ENCODE measurements at places on chromosomes 12 and 14.

- no peak for DNase-seq
Measured at GRCh38 chr12:11638315-11638916, 11.1 kb upstream of the ETV6 start.

- no peak for DNase-seq
Measured at GRCh38 chr14:33781236-33781635, 169.6 kb downstream of the EGLN3 start.

GRCh38 chr12:7292300-7292699 lies 11.6 kb upstream of the ACSM4 start:
- DNase-seq = no peak

DNA sequence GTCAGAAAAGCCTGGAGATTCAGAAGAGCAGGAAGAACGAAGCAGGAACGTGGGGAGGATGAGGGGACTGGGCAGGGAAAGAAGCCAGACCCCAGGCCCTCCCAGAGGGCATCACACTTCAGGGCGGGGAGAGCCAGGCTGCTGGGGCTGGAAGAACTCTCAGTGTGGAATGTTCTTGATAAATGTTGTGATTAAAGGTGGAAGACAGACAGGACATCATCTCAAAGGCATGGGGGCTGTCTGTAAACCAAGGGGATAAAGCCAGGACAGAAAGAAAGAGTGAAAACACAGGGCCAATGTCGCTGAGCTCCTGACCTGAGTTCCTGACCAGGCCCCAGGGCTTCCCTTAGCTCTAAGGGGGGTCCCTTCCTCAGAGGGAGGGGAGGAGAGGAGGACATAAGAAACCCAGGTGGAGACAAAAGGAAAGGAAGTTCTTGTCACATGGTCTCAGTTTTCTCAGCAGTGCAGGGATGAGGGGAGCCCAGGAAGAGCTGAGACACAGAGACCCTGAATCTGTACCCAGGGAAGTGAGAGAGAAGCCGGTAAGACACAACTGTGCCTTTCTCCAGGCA lies 56.3 kb downstream of the SETD3 start:
- no peak for DNase-seq

- no peak for DNase-seq
Measured at GRCh38 chr12:78963439-78964227, 99.1 kb downstream of the SYT1 start.

DNA sequence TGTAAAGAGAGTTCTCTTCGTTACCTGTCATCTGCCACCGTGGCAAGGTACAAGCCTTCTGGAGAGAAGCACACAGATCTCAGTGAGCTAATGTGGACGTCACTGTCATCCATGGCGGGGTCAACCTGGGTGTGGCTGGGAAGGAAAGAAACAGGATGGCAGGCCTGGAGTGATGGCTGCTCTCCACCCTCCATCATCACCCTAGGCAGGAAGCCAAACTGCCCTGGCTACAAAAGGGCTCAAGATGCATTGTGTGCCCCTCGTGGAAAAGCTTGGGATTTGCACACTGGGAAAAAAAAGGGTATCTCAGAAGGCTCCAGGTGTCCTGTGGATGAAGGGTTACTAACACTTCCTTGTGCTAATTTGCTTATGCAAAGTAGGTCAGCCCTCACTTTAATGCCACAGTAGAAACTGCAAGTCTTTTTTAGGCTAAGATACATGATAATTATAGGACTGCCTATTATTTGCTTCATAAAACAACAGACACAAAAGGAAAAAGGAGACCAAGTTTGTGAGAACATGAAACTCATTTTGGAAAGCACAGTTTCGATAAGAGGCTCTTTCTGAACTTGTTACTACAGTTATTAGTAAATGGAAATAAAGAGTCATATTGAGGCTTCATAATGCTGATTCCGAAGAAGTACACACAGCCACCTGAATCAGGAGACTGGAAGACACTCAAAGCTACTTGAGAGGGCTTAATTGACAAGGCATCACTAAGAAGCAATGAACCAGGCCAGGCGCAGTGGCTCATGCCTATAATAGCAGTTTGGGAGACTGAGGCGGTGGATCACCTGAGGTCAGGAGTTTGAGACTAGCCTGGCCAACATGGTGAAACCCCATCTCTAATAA lies 18.9 kb downstream of the RFC5 start:
- no peak for DNase-seq

GRCh38 chr12:11753826-11754225 lies 104.4 kb downstream of the ETV6 start:
- no peak for DNase-seq

DNA sequence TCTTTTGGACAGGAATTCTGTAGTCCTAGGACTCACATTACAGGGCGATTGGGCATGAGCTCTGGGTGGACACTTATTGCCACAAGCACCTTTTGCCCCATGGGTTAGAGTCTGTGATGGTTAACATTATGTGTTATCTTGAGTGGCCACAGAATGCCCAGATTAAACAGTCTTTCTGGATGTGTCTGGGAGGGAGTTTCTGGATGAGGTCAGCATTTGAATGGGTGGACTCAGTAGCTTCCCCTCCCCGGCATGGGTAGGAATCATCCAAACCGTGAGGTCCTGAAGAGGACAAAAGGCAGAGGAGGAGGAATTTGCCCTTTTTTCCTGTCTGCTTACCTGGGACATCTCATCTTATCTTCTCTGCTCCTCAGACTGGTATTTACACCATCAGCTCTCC lies 85.6 kb downstream of the BMP4 start:
- no peak for DNase-seq

DNA sequence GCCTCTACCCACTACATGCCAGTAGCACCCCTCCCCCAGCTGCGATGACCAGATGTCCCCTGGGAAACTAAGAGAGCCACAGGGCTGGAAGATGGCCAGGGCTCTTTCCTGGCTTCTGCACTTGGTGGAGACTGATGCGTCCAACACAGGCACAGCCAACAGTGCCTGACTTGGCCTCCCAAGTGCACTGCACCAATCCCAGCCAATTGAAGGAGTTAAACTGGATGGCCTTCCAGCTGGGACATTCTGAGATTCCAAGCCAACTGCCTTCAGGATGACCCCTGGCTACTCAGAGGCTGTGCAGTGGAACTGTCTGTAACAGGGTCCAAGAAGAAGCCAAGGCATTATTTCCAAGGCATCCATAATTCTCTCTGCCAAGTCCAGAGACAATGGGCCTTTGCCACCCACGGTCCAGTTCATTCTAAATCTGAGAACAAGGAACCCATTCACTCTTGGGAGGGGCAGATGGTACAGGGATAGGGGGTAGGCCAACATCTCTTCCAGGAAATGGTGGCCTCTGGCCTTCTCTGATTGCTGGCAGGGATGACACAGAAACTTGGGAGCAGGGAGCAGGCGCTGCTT lies 35.2 kb downstream of the PRIMA1 start:
- no peak for DNase-seq

GRCh38 chr14:91946622-91947474 lies 646 bp downstream of the FBLN5 start:
- DNase-seq = no peak

DNA sequence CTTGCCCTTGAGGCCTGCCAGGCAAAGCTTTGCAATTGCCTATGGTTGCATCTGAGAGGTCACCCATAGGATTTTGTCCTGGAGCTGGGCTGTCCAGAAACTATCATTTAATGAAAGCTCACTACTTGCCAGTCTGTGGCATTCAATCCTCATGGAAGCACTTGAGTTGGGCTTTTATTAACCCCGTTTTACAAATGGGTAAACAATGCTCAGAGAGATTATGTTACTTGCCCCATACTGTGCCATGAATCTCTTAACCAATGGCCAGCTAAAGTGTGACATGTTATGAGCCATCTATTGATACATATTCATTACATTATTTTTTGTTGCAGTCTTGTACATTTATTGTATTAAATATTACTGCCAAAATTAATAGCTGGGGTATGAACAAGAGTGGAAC lies 35.9 kb downstream of the PDZRN4 start:
- no peak for DNase-seq

DNA sequence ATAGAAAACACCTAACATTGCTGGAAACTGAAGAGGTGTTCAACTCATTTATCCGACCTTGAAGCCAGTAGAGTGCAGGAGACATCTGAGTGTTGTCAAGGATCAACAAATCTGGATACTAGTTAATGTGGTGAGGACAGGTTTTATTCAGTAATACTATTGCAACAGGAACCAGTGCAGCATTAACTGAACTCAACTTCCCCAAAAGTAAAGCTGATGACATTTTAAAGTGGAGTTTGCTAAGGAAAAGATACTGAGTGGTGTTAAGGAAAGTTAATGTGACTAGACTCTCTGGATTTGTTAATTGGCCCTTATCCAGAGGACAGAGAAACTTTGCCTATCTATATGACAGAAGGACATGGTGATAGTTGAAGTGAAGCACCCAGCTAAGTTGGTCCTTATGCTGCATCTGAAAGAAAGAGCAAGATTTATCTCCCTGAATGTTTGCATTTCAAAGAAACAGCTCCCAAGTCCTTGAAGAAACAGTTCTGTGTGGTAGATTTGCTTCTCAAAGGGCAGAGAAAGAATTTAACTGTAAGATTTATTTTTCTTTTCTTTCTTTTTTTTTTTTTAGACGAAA lies 1.2 kb upstream of the CLEC7A start:
- DNase-seq = peak; percentile 95

DNA sequence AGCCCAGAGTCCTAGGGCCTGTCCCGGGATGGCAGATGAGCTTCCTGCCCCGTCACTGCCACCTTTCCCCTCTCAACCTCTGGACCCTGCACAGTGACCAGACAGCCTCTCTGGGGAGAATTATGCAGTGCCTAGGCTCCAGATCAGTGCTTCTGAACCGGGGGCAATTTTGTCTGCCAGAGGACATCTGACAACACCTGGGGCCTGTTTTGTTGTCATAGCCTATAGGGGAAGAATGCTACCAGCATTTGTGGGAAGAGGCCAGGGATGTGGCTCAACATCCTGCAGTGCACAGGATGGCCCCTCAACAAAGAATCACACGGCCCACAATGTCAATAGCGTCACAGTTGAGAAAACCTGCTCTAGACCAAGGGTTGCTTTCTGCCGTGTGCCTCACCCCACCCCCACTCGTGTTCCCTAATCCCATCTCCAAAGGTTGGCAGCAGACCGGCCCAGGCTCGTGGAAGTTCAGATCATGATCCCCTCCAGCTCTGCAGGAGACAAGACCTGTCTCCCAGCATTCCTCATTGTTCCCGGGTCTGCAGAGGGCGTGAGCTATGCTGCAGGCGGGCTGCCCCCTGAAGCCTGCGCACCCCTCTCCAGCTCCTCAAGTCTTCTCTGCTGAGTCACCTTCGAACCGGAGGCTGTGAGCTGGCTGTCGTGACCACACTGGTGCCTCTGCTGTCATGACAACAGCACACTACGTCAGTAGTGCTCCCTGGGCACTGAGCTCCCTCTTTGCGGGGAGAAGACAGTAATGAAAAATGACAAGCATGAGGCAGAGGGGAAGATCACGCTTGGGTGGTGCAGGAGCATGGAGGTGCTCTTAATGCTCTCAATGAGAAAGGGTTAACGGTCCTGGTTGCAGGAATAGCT lies 2.0 kb upstream of the GAPDH start:
- peak; percentile 81 for DNase-seq

Measured in inflammatory macrophage (primary cell).